ENCODE measurements at places on chromosomes 4 and X. TPM values are rescaled to one million over a fixed set of nuclear protein-coding genes. Genes with fewer than 3 reads are reported as not detected.

- DNase-seq: no peak
These were observed 52.4 kb upstream of the IL21 start for GRCh38 chr4:122673252-122673651.

DNA sequence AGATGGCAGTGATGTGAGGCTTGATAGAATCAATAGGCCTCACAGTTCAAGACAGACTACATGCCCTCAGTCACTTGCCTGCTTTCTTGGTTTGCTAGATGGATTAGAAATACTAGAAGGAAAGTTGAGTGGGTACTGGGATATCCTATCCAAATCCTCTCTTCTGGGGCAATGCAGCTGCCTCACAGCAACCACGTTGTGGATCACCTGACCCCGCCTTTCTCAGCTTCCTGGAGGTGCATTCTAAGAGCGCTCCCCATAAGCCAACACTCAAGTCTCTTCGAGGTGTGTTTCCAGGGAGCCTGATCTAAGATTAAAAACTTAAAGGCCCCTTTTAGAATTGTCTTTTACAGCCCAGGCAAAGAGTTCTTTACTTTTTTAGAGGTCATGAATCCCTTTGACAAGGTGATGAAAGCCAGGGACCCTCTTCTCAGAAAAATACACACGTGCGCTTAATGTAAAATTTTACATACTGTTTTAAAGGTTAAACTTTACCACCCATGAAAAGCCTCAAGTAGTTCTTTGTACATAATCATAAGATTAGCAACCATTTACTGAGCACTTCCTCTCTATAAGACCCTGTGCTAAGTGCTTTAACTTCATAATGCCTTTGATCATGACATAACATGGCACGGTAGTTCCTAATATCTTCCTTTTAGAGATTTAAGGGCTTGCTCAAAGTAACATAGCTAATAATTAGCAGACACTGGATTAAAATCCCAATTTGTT lies 840 bp upstream of the RPL34 start:
- no peak for DNase-seq

- no peak for DNase-seq
These were observed 6.7 kb downstream of the SHISA3 start for GRCh38 chr4:42404001-42404400.

Gene SLC38A5
- total RNA-seq: 12.0 TPM

Gene TCP11X2
- not detected for total RNA-seq

Gene MAOA
- 411 TPM for total RNA-seq

Gene SLITRK4
- not detected for total RNA-seq
